ENCODE measurements at places on chromosomes 5 and 9.

GRCh38 chr9:107277801-107278200 is 5.3 kb upstream of the RAD23B start:
- DNase-seq, result no peak

GRCh38 chr5:176528761-176529115 is 8.5 kb downstream of the RNF44 start:
- DNase-seq, result no peak

DNA sequence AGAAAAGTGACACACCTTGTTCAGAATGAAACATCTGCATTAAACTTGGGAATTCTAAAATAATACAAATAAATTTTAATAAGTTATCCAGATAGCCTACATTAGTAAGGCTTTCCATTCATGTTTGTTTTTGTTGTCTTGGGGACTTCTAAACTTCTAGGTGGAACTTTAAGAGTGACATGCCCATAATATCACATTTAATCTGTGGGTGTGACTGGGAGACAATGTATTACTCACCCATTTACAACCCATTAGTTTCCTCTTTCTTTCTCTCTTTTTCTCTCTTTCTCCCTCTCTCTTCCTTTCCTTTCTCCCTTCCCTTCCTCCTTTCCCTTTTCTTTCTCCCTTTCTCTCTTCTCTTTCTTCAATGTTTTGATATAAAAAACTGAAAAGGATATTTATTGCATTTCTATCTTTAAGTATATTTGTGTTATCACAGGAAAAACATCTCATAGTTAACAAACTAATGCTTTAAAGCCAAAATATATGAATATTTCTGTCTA is 12.5 kb upstream of the PTGER4 start:
- DNase-seq, result no peak

DNA sequence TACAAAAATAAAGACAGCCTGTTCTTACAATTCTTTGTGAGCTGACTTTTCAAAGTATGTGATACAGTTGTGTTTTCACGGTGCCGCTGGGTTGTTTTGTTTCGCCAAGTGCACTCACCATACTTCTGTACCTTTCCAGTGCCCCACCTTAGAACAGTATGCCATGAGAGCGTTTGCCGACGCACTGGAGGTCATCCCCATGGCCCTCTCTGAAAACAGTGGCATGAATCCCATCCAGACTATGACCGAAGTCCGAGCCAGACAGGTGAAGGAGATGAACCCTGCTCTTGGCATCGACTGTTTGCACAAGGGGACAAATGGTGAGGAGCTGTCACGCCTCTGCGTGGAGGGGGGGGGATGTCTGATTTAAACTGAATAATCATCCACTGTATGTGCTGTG is 12.9 kb downstream of the CCT5 start:
- DNase-seq, result no peak

GRCh38 chr5:132002757-132003156 is 8.7 kb downstream of the ACSL6 start:
- DNase-seq, result no peak

- DNase-seq, result no peak
These were observed 34.5 kb upstream of the SLC46A2 start for GRCh38 chr9:112925058-112925641.

GRCh38 chr9:135533674-135534073 is 12.3 kb upstream of the OBP2A start:
- DNase-seq, result no peak

- no peak for DNase-seq
These were observed 218.0 kb downstream of the DCP2 start for GRCh38 chr5:113194591-113194990.

GRCh38 chr5:134600600-134600999 is 32.0 kb downstream of the SAR1B start:
- no peak for DNase-seq

GRCh38 chr9:4573634-4574389 is 83.5 kb downstream of the SLC1A1 start:
- no peak for DNase-seq

GRCh38 chr5:139417214-139417613 is 13.3 kb upstream of the SPATA24 start:
- DNase-seq, result no peak

DNA sequence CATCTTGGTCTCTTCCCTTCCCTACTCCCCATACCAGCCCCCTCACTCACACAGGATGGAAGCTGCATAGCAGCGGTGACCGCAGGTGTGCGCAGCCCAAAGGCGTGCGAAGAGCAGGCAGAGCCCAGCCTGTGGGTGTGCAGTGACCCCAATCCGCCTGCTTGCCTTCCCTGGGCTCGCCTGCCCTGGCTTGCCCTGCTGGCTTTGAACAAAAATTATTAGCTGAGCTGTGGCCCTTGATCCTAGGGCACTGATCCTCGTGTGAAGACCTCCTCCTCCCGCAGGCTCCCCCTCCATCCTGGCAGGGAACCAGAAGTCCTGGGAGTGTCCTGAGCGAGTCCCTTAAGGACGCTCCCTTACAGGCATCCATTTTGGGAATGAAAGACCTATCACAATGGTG is 31.9 kb downstream of the MORN5 start:
- no peak for DNase-seq

- no peak for DNase-seq
These were observed 524.3 kb downstream of the PSAT1 start for GRCh38 chr9:78821126-78821822.

GRCh38 chr9:79104951-79105350 is 466.8 kb upstream of the TLE4 start:
- DNase-seq, result no peak

GRCh38 chr5:85533341-85534047 is 1084.2 kb upstream of the COX7C start:
- no peak for DNase-seq

- no peak for DNase-seq
These were observed 684 bp upstream of the JMY start for GRCh38 chr5:79235261-79235633.

GRCh38 chr5:174145821-174146220 is 100.3 kb downstream of the NSG2 start:
- DNase-seq, result no peak

DNA sequence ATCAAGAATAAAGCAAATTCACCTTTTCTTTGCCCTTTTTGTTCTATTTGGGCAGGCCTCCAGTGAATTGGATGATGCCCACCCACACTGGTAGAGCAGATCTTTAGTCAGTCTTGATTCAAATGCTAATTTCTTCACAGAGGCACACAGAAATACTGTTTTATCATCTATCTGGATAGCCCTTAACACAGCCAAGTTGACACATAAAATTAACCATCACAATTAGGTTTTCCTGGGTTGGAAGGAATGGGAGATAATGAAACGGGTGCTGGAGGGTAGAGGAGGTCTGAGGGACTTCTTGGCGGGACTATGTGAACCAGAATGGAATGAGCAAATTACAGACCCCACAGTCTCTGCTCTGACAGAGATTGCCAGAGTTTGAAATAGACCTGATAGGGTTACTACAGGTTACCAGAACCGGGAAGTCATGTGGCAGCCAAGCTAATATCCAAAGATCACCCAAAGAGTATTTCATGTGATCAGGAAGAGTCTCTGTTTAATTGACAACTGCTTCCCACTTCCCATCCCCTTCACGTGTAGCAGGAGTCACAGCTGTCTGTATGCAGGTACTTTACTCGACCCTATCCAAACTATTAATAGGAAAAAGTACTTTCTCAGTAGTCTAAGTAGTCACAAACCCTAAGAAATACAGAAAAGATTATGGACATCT is 20.0 kb upstream of the TMEM161B start:
- DNase-seq, result no peak

DNA sequence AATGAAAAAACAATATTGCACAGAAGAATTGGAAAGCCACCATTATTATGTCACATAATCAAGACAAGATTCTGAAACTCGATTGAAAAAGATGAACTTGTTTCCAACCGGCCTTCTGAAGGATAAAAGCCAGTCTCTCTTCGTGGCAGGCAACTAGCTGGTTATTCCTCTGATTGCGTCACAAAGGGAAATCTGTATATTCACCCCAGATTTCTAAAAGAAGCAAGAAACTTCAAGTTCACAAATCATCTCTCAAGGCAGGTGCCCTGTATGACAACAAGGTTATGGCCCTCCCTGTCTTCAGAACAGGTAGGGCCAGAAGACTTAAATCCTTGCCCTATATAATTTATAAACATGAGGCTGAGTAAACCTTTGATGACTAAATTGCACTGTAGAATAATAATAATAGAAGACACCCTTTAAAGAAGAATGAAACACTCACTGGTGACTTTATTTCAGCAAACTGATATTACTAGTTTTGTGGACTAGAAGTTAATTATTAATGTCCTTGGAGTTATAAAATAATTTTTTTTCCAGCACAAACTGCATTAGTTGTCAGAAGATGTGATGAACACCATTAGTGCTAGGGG is 2.9 kb upstream of the KLF4 start:
- no peak for DNase-seq

GRCh38 chr9:20906326-20906725 is 125.1 kb downstream of the HACD4 start:
- no peak for DNase-seq

- DNase-seq, result no peak
These were observed 47.8 kb downstream of the PDE4D start for GRCh38 chr5:59845730-59846129.

DNA sequence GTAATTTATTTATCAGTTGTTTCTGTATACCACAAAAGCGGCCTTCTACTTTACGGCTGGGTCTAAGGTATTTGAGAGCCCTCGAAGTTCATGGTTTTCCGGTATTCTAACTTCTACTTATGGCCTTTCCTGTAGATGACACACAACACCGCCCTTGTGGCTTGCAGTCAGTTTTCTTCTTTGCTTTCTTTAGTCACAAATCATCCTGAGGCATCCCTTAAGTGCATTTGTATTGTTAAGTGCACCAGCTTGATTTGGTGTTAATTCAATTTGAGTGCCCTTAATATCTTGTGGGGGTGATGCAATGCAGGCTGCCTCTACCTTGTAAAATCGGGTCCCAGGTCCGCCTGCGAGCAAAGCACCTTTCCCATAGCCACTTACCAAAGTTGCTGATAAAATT is 511.9 kb downstream of the CCDC171 start:
- no peak for DNase-seq

- no peak for DNase-seq
These were observed 59.5 kb downstream of the ANKRD33B start for GRCh38 chr5:10623305-10623910.

GRCh38 chr5:172503925-172504700 is 49.8 kb upstream of the SH3PXD2B start:
- DNase-seq, result no peak

DNA sequence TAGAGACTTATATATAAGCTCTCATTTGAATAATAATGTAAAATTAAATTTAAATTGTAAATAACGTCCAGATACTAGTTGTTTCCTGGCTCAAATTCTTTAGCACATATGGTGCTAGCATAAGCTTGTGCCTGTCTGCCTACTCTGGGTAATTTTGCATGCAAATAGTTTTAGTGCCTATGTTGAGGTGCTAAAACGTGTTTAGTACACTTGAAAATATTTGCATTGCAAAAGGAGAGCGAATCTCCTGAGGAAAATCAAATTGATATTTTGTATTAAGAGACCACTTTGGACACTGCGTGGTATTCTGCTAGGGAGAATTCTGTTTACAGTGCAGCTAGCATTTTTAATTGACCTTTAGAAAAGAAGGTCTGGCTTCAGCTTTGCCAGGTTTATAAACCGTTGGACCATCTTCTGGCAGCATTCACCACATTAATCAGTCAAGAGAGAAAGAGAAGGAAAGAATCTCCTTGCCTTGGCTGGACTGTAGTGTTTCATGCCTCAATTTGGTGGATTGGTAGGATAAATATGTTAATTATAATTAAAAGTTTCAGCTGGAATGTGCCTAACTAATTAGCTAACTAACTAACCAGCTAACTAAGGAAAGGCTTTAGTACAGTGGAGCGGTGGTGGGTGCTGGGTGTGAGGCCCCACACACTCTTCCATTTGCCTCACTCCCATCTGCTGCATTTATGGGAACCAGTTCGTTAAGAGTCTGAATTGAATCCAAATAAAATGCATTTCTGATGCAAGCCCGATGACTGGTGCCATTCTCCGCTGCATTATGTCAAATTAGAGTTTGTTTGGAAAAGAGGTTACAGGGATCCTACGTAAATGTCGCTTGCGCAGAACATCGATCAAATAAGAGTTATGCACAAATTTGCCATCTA is 150.1 kb upstream of the MPDZ start:
- DNase-seq, result no peak

DNA sequence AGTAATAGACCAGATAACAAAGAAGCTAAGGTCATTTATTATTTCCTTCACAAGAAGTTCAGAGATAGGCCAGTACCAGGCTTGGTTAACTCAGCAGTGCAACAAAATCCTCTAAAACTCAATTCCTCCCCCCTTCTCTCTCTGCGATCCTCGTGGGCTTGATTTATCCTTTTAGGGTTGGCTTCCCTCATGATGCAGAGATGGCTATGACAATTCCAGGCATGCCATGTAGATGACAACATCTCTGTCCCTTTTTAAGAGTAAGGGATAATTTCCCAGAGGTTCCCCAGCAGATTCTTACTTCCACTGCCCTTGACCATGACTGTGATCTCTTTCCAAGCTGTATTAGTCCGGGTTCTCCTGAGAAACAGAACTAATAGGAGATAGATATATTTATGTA is 28.7 kb upstream of the DAP start:
- DNase-seq, result no peak

GRCh38 chr9:29213417-29214153 is 1640.3 kb upstream of the C9orf72 start:
- no peak for DNase-seq

DNA sequence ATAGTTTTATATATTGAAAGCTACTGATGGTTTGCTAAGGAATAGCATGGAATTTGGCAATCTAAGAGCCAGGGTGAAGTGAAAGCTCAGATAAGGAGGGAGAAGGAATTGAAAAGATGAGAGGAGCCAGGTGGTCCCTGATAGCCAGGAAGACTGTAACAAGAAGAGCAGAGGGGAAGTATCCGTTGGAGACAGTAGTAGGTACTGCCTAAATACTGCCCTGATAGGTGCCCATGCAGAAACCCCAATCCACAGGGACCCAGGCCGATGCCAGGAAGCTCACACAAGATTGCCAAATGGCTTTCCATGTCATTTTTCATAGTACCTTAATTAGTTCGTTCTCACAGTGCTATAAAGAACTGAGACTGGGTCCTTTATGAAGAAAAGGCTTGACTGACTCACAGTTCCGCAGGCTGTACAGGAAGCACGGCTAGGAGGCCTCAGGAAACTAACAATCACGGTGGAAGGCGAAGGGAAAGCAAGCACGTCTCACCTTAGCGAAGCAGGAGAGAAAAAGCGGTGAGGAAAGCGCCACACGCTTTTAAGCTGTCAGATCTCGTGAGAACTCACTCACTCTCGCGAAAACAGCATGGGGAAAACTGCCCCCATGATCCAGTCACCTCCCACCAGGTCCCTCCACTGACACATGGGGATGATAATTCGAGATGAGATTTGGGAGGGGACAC is 13.0 kb downstream of the ACTL7B start:
- DNase-seq, result no peak

- DNase-seq, result no peak
These were observed 145.5 kb upstream of the POU5F2 start for GRCh38 chr5:93886917-93887361.

Measured in hypothalamus (tissue), 51 donors.